ENCODE measurements at places on chromosomes 2 and 18. TPM values are rescaled to one million over a fixed set of nuclear protein-coding genes. Genes with fewer than 3 reads are reported as not detected.

DNA sequence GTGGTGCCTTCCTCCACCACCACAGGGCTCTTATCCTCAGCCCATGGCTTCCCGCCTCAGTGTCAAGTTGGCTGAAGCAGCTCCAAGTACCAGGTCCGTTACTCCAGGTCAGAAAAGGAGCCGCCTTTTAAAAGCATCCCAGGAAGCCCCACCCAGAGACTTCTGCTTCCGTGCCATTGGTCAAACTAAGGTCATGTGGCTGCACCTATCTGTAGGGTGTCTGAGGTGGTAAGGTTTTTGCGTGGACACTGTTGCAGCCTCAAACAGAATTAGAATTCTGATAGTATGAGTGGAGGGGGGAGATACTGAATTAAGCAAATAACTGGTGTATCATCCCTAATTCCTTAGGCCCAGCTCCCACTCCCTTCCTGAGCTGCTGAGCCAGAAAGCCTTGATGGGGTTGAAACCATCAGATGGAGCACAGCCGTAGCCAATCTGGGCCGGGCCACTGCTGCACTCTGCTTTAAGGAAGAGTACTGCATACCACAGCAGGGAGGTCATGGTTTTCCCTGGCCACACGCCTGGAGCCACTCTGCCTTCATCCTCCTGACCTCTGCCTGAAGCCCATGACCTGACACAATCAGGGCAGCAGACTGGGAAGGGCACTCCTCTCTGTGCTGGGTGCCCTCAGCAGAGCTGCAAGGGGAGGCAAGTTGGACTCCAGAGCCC is 8.4 kb downstream of the TMEM247 start:
- peak; percentile 39 for ATAC-seq

GRCh38 chr2:55033076-55033742 is 17.0 kb downstream of the RTN4 start:
- ATAC-seq = no peak

- no peak for ATAC-seq
Observed at GRCh38 chr2:150526006-150526405, 38.5 kb upstream of the RND3 start.

- ATAC-seq = no peak
Observed at GRCh38 chr2:42098571-42099437, 51.0 kb downstream of the PKDCC start.

DNA sequence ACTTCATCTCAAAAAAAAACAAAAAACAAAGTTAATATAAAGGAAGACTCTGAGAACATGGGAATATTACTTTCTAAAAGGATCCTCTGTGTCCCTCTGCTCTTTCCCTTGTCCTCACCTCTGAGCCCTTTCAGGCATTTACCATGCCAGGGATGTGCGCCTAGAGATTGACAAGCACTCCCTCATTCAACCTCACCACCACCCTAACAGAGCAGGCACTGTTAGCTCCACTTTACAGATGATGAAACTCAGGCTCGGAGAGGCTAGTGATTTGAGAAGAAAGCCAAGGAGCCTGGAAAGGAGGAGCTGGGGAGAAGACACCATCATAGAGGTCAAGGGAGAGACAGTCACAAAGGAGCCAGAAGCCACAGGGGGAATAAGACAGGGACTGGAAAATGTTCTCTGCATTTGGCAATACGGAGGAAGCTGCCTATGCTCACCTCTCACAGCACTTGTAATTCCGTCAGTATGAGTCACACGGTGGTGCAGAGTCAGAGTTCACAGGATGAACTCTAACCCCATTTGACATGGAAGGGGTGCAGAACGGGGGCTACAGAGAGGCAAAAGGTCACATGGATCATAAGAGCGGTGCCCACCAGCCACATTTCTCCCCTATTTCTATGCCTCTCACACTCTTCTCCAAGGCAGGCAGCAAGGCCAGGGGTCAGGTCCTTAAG is 101.8 kb upstream of the NFU1 start:
- peak; percentile 31 for ATAC-seq

DNA sequence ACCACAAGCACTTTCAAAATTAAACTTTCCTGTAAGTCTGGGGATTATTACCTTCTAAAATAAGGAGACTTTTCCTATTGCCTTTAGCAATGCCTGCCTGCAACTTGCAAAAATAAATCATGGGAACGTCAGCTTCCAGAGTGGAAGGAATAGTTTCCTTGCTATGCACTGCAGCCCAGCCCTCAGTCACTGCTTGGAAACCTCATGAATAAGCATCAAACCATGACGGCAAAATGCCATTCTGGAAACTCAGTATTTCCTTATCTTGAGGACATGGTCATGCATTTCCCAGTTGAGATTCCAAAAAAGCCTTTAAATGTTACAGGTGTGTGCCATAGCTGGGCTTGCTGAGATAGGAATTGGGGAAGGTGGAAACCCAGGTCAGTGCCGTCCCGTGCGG is 84.2 kb upstream of the OTOS start:
- no peak for ATAC-seq

- no peak for ATAC-seq
Observed at GRCh38 chr18:58128381-58129374, 84.7 kb downstream of the NEDD4L start.

GRCh38 chr18:76932026-76932819 is 109.9 kb downstream of the ZNF236 start:
- ATAC-seq = no peak

DNA sequence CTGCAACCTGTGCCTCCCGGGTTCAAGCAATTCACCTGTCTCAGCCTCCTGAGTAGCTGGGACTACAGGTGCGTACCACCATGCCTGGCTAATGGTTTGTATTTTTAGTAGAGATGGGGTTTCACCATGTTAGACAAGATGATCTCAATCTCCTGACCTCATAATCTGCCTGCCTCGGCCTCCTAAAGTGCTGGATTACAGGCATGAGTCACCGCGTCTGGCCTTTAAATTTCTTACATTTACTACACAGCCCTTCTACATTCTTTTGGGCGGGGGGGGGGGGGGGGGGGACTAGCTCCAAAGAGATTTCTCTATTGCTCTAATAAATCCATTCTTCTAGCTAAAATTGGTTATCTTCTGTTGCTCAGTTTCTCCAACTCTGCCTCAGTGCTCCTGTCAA is 964.9 kb upstream of the ACVR2A start:
- ATAC-seq = no peak

GRCh38 chr2:187545238-187545751 is 8.9 kb downstream of the TFPI start:
- no peak for ATAC-seq

DNA sequence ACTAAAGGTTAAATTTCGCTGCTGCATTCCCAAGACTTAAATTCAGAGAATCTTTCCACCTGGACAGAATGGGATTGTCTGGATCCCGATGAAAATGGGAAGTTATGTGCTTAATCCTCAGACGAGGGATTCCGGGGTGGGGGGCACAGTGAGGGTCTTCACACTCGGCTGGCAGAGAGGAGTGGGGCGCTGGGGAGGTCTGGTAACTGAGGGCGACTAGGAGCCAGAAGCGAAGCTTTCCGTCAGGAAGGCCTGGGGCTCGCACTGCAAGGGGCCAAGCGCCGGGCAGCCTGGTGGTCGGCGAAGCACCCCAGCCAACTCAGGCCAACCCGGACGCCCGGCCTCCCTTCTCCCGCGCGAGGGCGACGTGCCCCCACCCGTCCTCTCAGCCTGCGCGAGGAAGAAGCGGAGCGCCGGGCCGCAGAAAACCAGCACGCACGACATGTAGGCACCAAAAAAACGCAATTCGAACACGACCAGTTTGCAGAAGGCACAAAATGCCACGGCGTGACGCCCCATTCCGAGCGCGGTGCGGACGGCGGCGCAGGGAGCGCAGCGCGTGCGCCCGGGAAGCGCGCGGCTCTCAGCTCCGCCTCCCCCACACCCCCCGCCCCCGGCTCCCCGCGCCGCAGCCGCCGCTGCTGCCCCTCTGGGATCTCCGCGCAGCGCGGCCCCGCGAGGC is 188.1 kb downstream of the ZEB2 start:
- ATAC-seq = peak; percentile 37

DNA sequence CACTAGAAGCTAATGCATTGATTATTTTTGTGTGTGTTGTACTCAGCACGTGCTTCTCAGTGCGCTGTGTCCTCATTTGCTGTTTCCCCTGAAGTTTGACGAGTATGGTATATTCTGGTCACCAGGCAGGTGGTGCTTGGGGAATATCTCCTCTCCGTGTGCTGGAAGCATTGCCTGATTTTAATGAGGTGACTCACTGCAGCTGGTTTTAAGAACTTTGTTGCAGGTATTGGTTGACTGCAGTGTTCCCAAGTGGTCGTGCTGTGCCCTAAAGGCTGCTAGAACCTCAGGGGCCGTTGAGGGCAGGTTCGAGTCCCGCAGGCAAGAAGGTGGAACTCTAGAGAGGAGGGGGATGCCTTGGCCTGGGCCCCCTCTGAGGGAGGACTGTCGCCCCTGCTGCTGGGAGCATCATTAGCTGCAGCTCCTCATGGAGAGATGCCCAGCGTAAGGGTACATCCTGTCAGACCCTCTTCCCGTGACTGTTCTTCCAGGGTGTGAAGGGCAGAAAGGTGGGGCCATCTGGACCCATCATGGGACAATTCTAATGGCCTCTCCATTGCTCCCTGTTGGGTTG is 82.6 kb downstream of the AGAP1 start:
- no peak for ATAC-seq

DNA sequence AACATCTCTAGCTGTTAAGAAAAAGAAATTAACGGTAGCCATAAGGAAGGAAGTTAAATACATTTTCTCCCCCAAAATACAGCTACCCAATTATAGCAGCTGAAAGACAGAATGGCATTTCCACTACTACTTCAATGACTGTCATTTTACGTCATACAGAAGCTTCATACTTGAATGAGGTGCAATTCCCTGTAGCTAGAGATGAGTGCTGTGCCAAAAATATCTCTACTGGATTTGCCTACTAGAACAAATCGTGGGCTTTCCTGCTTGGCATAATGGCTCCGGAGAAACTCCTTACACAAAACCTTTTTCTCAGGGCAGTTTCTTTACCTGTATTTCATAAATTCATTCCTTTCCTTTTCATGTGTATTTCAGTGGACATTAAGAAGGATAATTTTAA is 36.3 kb upstream of the NRXN1 start:
- no peak for ATAC-seq

DNA sequence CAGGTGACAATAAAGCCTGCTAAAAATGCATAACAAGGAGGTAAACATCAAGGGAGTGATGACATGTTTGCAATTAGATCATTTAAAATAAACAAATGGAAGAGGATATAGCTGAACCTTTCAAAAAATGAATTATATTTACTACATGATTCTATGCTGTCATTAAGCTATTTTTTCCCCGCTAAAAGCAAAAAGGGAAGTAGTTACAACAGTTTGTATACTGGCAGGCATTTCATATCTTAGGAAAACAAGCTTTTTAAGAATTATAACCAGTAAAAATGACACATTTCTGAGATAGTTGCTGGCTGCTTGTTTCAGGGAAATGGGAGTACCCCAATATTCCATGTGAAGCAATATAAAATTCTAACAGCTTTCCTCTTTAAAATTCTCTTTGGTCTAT is 89.1 kb upstream of the ITGB6 start:
- no peak for ATAC-seq

DNA sequence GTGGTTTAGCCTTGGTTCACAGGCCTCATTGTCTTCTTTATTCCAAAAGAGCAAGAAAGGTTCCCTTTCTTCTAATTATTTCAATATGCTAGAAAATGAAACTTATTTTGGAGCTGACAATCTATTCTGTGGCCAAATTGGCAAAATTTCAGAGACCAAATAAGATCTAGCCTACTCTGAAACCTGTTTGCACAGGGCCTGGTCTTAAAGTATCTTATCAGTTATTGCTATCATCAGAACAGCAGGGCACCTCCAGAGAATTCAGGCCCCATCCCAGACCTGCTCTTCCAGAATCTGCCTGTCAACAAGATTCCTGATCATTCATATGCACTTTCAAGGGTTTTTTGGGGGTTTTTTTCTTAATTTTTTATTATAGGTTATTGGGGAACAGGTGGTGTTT is 198.7 kb downstream of the ANAPC1 start:
- no peak for ATAC-seq

GRCh38 chr2:206790311-206790935 is 25.0 kb downstream of the FASTKD2 start:
- ATAC-seq = no peak

- ATAC-seq = peak; percentile 29
Observed at GRCh38 chr2:129922571-129923264, 56.7 kb upstream of the RAB6C start.

DNA sequence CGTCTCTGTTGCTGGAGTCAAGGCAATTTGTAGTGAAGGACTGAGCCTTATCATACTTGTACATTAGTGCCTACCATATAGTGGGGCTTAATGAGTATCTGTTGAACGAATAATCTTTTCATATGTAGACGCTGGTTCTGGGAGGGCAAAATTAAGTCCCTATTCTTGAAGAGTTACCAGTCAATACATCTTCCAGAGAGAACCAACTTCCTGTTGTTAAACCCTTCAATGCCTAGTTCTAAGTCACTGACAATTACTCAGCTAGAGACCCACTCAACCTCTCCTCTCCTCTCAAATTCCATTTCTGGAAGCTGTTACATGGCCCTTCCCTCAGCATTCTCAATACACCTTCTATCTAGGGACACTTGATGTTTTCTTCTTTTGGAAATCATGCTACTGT is 1.1 kb upstream of the MOB4 start:
- ATAC-seq = no peak

DNA sequence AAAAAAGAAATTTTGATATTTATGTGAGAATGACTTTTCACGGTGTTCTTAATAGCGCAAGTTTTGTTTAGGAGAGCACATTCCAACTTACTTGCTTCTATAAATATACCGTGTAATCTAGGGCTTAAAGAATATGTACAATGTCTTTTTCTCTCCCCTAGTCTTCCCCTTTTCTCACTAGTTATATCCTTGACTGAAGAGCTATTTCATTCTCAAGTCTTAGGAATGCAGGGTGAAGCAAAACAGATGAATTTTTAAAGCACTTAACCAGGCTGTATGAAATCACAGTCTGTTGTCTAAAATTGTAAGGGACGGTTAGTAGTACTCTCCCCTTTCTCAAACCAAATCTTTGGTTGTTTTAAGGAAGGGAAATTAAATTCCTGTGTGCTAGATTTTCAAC is 29.6 kb upstream of the SLC30A6 start:
- ATAC-seq = no peak

- no peak for ATAC-seq
Observed at GRCh38 chr2:85920810-85921545, 32.2 kb upstream of the ST3GAL5 start.

- no peak for ATAC-seq
Observed at GRCh38 chr2:193348055-193348454, 1153.3 kb upstream of the TMEFF2 start.

GRCh38 chr2:166256896-166257295 is 118.8 kb downstream of the SCN9A start:
- no peak for ATAC-seq

- ATAC-seq = no peak
Observed at GRCh38 chr2:39484620-39485495, 47.8 kb upstream of the MAP4K3 start.

The OTOS gene
- not detected for total RNA-seq

The CHRND gene
- total RNA-seq = not detected

The SERPINB11 gene
- total RNA-seq = 7.1 TPM

The POTEJ gene
- total RNA-seq = not detected

The REG3A gene
- not detected for total RNA-seq

The HTR2B gene
- total RNA-seq = not detected

The GPR35 gene
- 0.24 TPM for total RNA-seq
